ENCODE measurements at places on chromosomes 5 and 9.

DNA sequence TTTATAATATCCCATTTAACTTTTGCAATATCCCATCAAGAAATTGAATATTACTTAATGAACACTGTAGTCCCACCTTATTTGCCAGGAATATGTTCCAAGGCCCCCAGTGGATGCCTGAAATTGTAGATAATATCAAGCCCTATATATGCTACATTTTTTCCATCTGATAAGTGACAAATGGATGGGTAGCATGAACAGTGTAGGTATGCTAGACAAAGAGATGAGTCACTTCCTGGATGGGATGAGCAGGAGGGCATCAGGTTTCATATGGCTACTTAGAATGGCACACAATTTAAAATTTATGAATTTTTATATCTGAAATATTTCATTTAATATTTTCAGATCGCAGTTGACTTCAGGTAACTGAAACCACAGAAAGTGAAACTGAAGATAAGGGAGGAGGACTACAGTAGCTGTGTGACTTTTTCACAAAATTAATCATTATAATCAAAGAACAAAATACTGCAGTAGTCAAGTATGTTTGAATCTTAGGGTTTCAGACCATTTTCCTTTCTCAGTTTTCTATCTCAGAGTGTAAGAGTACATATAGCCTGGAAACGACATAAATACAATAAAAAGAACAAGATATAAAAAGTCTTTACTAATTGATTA lies 636.4 kb upstream of the ARRDC3 start:
- DNase-seq, result no peak

- no peak for DNase-seq
Observed at GRCh38 chr5:140142856-140143255, 17.1 kb downstream of the IGIP start.

DNA sequence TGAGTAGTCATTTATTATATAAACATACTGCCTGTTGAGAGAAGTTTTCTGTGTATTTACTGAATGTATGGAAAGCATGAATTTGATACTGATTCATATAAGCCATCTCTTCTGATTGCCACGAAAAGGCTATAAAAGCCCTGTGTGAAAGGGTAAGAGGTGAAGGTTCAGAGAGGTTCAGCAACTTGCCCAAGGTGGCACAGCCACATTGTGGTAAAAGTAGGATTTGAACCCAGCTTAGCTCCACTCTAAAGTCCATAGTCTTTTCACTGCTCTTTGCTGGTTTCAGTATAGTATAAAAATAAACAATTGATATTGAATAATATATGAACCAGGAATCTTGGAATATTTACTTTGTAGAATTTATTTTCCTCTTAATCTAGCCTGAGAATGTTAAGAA lies 71.3 kb downstream of the VCAN start:
- no peak for DNase-seq

DNA sequence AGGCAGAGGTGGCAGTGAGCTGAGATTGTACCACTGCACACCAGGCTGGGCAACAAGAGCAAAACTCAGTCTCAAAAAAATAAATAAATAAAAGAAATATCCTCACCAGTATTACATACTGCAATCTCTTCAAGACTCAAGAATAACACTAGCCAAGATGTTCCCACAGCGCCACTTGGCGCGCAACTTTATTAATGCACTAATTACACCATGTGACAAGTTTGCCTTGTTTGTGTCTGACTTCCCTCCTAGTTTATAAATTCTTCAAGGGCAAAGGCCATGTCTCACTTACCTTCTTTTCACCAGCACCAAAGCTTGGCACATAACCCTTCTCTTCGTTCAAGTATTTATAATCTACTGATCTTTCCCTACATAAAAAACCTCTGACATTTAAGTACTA lies 4.8 kb downstream of the SKP1 start:
- no peak for DNase-seq

DNA sequence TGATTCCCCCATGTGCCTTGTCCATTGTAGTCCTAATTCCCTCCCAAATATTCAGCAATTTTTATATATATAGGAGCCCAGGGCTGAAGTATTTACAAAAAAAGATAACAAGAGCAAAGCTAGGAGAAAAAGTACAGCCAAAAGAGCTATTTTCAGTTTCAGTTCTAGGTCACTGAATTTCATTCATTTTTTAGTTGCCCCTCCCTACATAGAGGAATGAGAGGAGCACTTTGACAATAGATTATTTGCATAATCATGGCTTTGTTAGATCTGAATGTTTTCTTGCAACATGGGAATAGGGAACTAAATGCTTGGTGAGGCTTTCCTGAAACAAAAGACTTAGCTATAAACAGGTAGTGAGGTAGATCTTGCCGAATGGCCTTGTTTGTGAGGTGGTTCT lies 15.3 kb upstream of the F2RL2 start:
- DNase-seq, result no peak

- no peak for DNase-seq
Observed at GRCh38 chr9:81798606-81799005, 109.3 kb upstream of the TLE1 start.

DNA sequence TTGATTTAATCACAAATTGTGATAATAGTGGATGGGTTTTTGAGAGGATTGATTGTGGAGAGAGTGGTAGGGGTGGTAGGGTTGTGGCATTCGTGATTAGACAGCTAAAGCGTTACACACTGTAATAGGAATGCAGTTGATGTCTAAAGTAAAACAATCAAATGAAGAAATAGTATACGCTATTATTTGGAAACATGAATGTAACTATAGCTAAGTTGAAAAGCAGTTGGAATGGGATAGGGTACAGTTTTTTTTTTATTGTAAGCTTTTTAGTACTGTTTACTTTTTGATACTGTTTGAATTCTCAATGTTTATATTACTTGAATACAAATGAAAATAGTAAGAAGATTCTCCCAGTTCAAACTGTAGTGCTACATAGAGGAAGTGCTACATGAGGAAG lies 51.8 kb downstream of the RANBP17 start:
- DNase-seq, result no peak

DNA sequence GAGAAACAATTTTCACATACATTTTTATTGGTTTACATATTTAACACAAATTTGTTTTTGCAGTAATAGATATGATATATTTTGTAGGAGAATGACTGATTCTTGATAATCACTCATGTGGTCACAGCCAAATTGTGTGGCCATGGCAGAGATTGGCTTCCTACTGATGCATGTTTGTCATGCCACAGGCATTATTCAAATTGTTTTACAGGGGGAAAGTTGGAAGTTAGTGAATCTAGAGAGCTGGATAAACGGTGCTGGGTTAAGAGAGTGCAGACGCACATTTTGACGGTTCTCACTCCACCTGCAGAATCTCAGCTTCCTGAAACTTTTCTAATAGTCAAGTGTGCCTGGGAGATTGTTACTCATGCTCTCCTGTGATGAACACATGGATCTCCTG lies 91.1 kb upstream of the FBN2 start:
- no peak for DNase-seq

DNA sequence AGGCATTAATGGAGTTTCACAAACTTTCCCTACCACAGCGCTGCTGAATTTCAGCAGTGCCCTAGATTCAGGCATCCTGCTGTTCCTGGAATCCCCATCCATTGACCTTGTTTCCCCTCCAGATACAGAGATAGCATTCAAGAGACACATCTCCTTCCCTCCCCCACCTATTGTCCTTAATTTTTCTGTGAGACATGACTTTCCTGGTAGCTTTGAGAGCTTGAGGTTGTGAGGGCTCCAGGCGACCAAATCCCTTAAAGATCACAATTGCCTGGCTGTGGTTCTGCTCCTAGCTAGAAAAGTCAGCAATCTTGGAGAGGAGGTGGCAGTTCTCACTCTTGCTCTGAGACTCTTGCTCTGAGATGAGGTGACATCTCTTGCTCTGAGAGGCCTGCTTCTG lies 48.0 kb downstream of the PRR16 start:
- no peak for DNase-seq

DNA sequence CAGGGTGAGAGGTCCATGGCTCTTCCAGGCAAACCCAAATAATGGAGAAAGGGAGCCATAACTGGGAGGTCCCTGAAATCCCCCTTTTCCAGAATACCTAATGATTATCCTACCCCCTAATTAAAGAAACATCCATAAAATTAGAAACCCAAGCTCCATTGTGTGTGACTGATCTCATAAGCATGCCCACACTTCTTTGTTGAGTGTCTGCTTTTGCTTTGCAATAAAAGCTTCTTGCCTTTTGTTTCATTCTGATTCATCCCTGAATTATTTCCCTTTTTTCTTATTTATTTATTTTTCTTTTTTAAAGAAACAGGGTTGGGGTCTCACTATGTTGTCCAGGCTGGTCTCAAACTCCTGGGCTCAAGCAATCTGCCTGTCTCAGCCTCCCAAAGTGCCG lies 33.1 kb downstream of the BTF3 start:
- no peak for DNase-seq

DNA sequence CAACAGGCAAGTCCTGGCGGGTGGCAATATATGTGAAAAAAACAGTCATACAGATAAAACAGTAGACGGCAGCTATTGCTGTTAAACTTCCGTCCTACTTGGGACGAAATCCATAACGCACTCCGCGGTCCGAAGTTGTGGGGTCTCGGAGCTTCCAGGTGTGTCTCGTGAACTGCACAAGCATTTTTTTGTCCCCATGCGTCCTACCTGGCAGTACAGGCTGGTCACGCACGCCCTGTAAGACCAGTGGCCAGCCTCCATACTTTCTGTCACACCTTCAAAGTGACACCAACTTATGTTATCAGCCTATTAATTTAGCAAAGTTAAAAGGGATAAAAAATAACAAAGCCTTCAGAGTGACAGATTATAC lies 51.3 kb downstream of the TGFBI start:
- DNase-seq, result no peak

- DNase-seq, result no peak
Observed at GRCh38 chr5:932628-933250, 40.1 kb downstream of the TRIP13 start.

DNA sequence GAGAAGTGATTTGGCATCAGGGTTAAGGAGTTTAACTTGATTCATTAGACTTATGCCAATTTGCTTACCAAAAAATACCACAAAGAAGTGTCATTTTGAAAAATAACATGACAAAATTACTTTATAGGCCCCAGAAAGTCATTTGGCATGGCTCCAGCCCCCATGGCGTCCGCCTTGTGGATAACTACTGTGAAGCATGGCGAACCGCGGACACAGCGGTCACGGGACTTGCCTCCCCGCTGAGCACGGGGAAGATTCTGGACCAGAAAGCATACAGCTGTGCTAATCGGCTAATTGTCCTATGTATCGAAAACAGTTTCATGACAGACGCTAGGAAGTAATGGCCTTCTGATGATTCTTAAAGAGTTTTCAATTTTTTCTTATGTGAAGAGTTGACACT lies 35.4 kb upstream of the TGFBR1 start:
- DNase-seq, result no peak

DNA sequence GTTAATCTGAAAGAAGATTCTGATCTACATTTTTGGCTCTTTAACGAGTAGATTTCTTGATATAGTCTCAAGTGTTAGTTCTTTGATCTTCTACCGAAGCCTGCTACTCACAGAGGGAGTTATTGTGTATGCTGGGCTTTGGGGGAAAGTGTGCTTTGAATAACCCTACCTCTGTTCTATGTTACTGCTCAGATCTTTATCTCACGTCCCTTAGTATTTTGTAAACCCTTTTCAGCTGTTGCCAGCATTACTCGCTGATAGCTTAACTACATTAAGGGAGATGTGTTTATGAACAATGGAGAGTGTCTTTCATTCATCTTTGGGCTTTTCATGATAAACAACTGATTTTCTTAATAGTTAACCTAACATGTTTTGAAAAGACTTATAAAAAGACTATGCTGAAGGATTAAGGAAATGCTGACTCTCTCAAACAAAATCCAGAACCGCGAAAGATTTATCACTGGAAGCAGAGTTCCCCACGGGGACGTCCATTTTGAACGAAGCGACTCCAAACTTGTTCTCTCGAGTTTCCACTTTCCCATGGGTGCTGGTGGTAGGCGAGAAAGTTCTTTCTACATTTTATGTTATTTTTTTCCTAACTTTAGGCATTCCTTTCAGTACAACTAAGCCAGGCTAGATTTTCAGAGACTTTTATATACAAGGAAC lies 27.9 kb upstream of the ALDH1A1 start:
- no peak for DNase-seq

- no peak for DNase-seq
Observed at GRCh38 chr5:178538741-178539229, 51.4 kb downstream of the COL23A1 start.

GRCh38 chr5:176541338-176542134 lies 4.3 kb upstream of the RNF44 start:
- peak; percentile 77 for DNase-seq

DNA sequence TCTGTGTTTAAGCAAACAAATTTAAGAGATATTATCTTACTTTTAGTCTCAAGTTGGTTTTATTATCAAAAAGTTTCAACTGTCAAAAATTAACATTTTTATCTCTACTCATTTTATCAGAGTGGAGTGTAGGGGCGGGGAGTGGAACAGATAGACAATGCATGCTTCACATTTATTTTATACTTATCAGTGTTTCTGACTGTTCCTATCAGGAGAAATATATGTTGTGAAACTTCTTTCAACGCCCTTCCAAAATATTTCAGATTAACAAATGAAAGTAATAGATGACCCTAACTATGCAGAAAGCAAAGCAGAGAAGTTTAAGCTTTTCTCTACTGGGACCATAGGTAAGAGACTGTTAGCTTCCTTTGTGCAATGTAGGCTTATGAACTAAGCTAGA lies 44.9 kb upstream of the MAST4 start:
- DNase-seq, result no peak

- DNase-seq, result no peak
Observed at GRCh38 chr5:122121479-122122465, 7.6 kb upstream of the ZNF474 start.

GRCh38 chr5:142667831-142668230 lies 18.1 kb downstream of the FGF1 start:
- no peak for DNase-seq

DNA sequence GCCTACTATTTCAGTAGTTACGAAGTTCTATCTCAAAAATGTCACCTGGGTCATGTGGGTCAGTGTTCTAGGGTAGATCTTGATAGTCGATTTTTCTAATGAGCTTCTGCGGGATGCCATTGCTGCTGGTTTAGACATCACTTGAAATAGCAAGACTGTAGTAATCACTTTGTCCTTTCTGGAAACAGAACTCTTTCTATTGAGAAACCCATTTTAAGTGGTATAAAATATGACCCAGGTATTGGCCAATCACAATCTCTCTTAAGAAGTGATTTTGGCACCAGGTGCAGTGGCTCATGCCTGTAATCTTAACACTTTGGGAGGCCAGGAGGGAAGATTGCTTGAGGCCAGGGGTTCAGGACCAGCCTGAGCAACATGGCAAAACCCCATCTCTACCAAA lies 17.6 kb downstream of the ARRDC3 start:
- no peak for DNase-seq

DNA sequence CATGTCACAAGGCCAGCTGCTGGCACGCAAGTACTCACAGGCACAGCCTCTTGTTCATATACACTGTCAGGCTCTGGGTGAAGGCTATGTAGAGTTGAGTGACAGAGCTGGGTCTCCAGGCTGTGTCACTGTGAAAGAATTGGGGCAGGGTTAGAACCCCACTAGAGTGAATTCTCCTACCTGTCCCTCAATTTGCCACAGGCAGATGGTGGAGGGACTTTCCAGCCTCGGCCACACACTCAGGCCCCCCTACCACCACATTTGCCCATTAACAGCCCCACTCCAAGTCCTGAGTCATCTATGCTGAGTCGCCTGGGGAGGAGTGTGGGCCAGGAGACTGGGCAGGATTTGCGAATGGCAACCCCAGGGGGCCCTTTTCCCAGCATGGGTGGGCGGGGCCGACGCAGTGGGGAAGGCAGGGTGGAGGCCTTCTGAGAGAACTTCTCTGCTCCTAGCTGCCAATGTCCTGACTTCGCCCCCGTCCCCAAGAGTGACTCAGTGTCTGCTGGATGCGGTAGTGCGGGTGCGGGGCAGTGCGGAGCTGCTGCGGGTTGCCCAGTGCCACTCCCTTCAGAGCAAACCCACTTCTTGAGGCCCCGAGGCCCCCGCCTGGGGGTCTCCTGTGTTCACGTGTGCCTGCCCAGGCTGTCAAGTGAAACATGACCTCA lies 50.3 kb upstream of the PSD2 start:
- DNase-seq, result peak; percentile 56

All from Caco-2 (cell line).